Eye (tissue), 1 donor: ENCODE measurements at places on chromosomes 5 and 9.

DNA sequence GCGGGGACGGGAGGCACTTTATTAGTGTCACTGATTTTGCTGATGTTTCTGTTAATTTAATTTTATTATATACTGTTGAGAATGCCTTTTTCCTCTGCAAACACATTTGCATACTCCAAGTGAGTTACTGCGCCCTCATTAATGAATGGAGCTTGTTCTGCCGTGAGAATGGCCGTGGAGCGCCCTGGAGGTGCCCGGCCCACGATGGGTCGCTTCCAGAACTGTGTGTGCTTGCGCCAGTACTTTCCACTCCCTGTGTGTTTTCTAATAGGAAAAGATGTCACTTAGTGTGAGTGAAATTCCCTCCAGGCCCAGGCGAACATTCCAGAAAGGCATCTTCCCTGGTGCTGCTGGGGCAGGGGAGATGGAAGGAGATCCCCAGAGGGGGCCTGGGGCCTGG is 30.1 kb downstream of the NDUFS6 start:
- DNase-seq, result no peak

- no peak for DNase-seq
Measured at GRCh38 chr5:162573758-162574157, 506.2 kb downstream of the GABRG2 start.

GRCh38 chr9:70791936-70792335 is 329.5 kb downstream of the TRPM3 start:
- no peak for DNase-seq

GRCh38 chr9:96604004-96604319 is 15.7 kb downstream of the CDC14B start:
- DNase-seq, result no peak

DNA sequence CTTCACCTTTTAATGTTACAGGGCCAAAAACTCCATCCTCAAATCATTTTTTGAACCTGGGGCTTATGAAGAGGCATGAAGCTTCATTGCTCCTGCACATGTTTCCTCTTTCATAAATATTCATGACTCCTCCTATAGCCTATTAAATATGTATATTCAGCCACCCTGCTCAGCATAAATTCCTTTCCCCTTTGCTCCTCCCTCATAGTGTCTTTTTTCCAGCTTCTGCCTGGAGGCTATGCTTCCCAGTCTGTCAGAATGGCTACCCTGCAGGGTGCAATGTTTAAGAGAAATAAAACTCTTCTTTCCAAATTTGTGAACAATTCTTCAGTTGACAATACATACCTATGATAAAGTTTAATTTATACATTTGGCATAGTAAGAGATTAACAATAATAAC is 1082.9 kb upstream of the CDH18 start:
- DNase-seq, result no peak

- DNase-seq, result no peak
Measured at GRCh38 chr5:174305241-174305681, 259.8 kb downstream of the NSG2 start.

DNA sequence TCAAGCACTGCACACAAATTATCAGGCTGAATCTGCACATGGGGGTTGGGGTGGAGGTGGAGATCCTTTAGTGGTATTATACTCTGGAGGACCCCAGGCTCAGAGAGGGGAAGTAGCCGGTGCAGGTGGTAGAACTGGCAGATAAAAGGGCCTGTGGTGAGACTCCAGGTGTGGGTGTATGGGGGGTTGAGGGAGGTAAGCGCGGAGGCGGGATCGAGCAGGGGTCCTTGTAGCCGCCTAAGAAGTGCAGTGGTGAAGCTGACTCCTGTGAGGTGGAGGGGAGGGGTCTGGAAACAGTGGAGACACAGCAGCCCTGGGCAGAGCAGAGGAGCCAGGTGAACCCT is 841 bp downstream of the ACSL6 start:
- DNase-seq, result no peak

DNA sequence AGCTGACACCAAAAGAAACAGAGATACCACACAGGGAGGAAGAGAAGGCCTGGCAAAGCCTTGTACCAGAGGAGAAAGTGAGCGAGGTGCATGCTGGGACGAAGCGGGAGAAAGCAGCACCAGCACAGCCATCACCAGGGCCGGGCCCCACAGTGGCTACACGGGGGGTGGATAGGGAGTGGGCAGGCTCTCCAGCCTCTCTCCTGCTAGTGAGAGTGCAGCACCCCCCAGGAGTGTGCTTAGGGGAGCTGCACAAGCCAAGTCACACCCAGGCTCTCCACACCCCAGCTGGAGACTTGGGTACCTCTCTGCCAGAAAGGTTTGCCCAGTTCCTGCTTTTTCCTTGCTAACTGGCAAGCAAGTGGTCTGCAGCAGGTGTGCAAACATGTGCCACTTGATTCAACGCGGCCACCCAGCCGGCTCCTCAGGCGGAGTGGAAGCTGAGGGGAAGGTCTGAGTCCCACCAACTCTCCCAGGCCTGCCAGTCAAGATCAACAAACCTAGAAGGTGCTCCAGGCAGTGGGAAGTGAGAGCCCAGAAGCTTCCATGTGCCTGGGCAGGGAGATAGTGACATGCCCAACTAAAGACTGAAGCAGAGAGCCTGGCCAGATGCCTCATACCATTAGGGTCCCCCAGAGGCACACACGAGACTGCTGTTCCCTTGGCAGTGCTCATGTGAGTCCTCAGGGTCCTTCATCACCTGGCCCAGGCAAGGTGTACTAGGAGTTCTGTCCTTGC is 39.9 kb downstream of the BICD2 start:
- DNase-seq, result no peak

- DNase-seq, result peak; percentile 13
Measured at GRCh38 chr5:79562351-79563246, 48.7 kb upstream of the HOMER1 start.

- peak; percentile 64 for DNase-seq
Measured at GRCh38 chr5:67377631-67378030, 181.0 kb upstream of the CD180 start.

DNA sequence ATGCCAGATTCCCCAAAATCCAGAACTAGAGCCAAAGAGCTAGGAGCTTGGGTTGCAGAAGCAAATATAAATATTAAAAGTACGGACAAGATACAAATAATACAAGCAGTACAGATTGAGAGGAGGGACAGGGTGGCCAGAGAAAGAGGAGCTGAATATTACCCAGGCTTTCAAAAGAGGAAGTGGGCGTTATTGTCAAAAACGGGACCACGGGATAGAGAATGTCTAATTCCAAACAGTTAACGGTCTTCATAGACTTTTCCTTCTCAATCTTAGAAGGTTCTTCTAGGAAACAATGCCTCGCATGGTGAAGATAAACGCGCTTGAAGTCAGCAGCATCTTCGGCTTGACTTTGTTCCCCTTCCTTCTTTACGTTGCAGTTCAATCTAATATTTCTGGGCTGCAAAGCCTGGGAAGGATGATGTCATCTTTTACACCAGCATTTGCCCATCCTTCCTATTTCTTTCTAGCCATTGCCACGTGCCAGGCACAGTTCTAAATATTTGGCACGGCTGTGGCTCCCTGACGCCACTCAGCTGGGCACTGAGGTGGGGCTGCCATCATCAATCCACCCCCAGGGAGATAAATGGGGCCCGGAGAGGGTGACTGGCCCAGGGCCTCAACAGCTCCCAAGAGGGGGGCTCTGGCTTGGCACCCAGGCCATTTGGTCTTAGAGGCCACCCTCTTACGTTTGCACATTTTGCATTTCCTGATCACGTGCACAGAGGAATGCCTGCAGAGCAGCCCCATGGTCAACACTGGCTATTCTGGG is 16.3 kb upstream of the OLFM1 start:
- no peak for DNase-seq

DNA sequence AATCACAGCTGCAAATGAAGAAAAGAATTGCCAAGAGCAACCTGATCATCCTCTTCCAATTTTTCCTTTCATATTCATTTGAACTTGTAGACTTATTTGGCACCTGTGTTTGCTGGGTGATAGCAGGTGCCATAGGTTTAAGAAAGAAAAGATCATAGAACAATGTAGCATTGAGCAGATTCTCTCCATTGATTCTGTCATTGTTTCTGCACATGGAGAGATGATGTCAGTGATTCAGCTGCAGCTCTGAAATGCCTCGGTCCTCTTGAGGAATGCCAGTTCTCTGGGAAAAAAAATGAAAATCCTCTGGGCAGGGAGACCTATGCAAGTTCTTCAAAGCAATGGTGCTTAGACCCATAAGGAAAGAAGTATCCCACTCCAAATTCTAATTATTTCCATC is 418.1 kb upstream of the KLF4 start:
- DNase-seq, result peak; percentile 16

DNA sequence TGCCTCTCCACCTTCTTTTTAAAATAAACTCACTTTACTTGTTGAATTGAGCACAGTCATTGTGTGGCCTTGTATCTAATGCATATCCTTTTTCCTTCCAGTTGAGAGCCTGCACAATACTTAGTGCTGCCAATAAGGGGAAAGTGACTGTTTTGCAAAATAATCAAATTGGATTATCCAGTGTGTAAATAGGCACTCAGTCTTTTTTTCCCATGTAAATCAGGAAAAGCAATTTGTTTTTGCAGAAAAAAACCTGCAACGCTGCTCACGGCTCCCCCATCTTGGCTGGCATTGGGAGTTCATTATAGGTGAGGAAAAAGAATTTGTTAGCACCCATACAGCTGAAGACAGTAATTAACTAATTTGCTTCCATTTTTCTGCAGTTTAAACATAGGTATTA is 299.9 kb downstream of the CSNK1G3 start:
- DNase-seq, result peak; percentile 30

GRCh38 chr5:139460455-139460854 is 2.1 kb downstream of the ECSCR start:
- DNase-seq, result no peak

DNA sequence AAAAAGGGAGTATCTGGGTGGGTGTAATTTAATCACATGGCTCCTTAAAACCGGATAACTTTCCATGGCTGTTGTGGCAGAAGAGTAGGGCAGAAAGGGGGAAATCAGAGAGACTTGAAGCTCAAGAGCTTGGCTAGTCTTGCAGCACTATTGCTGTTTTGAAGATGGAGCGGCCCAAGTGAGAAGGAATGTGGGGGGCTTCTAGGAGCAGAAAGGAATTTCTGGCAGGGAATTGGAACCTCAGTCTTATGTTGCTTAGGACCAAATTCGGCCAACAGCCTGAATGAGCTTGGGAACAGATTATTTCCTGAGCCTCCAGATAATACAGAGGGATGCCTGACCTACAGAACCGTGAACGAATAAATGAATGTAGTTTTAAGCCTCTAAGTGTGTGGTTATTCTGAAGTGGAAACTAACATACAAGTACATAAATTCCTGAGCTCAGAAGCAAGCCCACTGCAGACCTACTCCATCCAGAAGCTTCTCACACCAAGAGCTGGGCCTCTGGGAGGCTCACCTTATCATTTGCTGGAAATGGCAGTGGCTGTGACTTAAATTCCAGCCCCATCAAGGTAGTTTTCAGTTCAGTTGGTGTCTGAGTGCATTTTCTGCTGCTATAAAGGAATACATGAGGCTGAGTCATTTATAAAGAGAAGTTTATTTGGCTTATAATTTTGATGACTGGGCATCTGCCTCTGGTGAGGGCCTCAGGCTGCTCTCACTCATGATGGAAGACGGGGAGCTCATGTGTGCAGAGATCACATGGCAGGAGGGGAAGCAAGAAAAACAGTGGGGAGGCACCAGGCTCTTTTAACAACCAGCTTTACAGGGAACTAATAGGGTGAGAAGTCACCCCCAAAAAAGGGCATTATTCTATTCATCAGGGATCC is 15.3 kb upstream of the TMEM174 start:
- DNase-seq, result peak; percentile 23
